ENCODE measurements at places on chromosomes 12 and 14. TPM values are rescaled to one million over a fixed set of nuclear protein-coding genes. Genes with fewer than 3 reads are reported as not detected.
A peak's percentile ranks its signal among the peaks of the same experiment; 100 is the strongest.

KLRD1 gene
- 0.33 TPM for total RNA-seq

STX2 gene
- 23.4 TPM for total RNA-seq

DNA sequence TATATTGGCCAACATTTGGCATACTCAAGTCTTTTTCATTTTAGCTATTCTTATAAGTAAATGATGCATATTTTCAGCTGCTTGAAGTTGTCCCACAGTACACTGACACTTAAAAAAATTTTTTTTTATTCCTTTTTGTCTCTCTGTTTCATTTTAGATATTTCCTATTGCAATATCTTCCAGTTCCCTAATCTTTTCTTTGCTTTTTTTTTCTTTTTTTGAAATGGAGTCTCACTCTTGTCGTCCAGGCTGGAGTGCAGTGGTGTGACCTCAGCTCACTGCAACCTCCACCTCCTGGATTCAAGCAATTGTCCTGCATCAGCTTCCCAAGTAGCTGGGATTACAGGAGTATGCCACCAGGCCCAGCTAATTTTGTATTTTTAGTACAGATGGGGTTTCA, 217.4 kb upstream of the KRR1 start:
- DNase-seq: no peak

DNA sequence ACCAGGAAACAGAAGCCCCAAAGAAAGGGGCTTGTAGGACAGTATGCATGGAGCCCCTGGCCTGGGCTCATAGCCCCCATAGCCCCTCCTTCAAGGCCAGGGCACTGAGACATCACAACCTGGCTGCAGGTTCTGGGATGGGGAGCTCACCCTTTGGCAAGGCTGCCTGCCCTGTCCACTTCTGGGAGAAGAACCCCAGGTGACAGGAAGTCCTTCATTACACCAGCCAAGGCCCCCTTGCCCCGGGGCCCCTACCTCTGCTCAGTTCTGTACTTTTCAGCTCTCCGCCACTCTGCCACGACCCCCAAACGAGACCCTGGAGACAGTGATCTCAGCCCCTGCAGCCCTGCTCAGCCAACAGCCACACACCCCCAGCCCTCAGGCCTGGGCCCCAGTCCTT, 223.2 kb upstream of the RTL1 start:
- no peak for DNase-seq

DNA sequence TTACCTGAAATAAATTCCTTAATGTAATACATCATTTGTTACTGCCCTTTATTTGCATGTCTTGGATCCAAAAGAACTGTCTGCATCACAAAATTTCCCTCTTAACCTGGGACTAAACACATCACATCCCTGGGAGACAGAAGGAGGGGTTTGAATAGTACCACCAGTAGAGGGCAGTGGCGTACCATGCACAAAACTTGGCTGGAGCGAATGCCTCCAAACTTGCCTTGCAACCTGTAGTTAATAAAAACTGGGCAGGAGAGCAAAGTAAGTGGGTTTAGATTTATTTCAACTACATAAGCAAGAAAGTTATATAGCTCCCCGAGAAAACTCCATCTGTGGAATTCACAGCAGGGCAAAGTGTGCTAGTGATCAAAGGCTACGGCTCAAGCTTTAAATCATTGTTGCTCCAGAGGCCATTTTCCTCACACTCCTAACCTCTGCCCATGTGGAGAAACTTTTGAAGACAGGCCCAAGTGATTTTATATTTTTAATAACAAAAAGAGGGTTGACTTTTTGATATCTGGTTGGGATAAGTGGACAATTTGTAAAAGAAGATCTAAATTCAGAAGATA, 1176.7 kb upstream of the SEL1L start:
- peak; percentile 38 for DNase-seq

GRCh38 chr12:7321624-7322023, 17.8 kb downstream of the ACSM4 start:
- no peak for DNase-seq

MSI1 gene
- total RNA-seq: 3.8 TPM

- DNase-seq: peak; percentile 80
Measured at GRCh38 chr12:56634837-56635791, 5.0 kb upstream of the BAZ2A start.

DNA sequence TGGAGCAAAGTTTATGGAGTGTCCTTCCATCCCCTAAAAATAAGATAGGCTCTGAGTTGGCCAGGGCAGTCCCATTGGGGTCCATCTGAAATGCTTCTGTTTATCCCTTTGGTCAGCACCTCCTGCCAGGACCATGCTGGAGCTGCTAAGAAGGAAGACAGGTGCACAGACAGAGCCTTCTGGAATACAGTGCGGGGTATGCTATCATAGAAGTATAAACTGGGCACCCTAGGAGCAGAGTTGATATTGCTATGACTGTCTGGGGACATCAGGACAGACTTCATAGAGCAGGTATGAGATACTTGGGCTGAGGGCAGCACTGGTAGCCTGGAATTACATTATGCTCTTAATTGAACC, 170.4 kb upstream of the HIF1A start:
- DNase-seq: no peak

- DNase-seq: no peak
Measured at GRCh38 chr14:91331721-91332120, 85.9 kb downstream of the CCDC88C start.

DNA sequence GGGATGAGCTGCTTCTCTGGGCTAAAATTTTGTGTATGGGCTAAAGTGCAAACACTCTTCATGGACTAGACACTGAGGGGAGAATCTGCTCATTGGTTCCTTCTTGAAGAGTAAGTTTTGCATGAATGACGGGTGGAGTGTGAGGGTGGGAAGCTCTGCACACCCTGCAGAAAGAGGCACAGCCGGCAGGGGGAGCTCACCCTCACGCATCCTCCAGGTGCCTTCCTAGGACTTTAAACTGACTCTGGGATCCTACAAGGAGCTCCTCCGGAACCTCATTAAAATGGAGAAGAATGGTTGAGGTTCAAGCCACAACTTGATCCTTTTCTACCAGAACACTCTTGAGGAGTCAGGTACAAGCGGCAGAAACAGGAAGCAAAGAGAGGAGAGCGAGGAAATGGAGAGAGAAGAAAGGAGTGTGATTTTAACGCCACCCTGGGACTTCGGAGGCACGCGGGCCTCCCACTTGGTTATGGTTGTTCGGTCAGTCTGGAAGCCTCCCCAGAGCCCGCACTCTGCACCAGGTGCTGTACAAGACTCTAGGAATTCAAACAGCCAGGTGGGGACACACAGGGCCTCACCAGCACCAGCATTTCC, 87.5 kb downstream of the SETD3 start:
- no peak for DNase-seq

DNA sequence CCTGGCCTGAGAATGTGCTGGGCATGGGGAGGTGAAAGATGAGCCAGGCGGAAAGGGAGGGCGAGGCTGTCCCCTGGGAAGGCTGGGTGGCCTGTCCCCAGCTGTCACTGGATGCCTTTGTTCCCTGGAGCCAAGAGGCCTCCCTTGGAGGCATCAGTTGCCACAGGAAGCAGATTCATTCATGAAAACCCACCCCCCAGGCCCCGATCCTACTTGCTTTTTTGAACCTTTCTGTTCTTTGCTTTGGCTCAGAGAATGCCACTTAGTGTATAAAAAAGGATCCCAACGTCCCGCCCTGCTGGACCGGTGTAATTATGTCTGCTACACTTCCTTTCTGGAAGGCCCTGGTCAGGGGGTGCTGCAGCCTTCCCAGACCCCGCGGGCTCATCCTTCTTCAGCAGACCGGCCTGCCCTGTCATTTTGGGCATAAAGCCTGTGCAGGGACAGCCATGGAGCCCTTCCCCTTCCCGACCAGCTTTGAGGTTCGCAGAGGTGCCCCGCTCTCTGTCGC, 220.2 kb downstream of the SLC41A2 start:
- no peak for DNase-seq

DNA sequence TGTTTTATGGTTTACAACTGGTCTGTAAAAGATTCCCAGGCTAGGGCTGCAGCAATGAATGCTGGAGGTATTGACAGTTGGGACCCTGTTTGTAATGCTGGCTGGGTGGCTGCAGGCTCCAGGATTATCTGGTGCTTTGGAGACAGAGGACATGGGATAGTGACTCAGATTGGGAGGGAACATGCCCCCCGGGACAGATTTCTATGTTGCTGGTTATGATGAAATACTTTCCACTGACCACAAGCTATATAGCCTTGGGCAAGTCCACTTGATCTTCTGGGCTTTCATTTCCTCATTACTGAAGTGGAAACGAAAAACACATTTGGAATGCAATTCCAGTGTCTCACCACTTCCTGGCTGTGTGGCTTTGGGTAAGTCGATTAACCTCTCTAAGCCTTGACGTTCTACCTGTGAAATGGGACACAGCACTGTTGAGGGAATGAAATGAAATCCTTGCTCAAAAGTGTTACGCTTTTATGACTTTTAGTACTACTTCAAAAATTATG, 6.3 kb upstream of the TPCN1 start:
- no peak for DNase-seq

CCER1 gene
- total RNA-seq: not detected

DNAH10 gene
- 0.97 TPM for total RNA-seq

KRT6C gene
- total RNA-seq: not detected

DNA sequence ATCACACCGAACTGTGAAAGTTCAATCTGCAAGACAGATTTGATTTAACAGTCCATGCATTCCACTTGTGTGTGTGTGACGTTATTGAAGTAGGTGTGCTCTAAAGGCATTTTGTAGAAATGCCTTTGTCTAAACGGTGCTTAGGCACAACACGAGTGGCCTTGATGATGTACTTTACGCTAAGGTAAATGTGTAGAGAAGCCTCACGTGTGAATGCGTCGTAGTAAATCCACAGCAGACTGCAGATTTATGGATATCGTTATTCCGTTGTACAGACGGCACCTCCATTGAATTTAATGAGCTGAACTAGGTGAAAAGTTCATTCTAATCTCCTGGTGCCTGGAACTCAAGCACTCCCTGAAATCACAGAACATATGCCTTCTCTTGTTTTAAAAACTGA, 202.8 kb upstream of the STXBP6 start:
- no peak for DNase-seq

DNA sequence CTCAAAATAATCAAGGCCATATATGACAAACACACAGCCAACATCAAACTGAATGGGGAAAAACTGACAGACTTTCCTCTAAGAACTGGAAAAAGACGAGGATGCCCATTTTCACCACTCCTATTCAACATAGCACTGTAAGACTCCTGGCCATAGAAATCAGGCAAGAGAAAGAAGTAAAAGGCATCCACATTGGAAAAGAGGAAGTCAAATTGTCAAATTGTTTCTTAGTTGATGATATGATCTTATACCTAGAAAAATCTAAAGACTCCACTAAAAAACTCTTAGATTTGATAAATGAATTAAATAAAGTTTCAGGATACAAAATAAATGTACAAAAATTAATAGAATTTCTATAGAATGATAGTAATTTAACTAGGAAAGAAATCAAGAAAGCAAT, 11.2 kb downstream of the OR8S1 start:
- no peak for DNase-seq

DPY19L2 gene
- total RNA-seq: 25.5 TPM

DNA sequence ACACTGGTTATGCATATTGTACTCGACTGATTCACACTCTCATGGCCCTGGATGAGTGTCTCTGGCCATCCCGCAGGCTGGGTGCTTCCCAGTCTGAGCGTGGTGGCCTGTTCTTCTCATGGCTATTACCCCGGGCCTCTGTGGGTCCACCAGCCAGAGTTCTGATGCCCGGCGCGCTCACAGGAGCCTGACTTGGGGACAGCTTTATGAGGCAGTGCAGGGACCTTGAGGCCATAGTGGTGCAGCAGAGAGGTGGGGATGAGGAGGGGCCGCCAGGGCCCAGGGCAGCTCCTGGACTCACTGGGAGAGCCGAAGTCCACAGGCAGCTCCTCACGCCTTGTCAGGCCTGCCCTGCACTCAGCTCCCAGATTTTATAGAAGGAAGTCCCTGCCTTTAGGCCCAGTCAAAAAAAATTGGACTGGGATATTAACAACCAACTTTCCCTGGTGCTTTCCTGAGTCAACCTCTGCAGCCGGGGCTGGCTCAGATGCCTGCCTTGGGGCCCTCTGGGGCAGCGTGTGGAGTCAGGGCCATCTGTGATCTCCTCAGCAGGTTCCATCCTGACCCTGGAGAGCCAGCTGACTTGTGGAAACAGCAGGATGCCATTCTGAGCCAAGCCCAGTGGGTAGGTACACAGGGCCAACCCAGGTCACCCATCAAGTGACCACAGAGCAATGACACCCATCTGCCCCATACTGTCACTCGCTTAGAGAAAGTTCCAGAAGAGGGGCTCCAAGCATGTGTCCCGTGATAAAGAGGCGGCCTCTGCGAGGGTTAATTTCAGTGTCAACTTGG, 89.4 kb upstream of the DIO3 start:
- DNase-seq: no peak

DNA sequence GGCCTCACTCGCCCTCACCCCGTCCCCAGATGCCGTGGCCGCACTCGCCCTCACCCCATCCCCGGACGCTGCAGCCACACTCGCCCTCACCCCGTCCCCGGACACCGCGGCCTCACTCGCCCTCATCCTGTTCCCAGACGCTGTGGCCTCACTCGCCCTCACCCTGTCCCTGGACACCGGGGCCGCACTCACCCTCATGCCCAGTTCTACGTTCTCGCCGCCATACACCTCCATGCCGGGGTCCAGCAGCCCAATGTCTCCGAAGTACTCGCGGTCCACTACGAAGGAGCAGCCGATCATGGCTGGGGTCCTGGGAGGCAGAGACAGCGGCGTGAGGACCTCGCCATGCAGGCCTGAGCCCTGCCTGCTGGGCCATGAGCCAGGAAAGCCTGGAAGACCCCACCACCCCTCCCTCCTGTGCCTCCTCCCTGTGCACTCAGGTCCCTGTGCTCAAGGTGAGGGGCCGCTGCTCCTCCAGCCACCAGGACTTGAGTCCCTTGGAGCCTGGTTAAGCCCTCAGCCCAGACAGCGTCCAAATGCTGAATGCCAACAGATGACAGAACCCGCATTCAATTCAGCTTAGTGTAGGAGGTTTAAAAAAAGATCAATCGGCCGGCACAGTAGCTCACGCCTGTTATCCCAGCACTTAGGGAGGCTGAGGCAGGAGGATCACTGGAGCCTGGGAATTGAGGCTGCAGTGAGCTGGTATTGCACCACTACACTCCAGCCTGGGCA, 81.5 kb downstream of the GALNT9 start:
- DNase-seq: no peak

DNA sequence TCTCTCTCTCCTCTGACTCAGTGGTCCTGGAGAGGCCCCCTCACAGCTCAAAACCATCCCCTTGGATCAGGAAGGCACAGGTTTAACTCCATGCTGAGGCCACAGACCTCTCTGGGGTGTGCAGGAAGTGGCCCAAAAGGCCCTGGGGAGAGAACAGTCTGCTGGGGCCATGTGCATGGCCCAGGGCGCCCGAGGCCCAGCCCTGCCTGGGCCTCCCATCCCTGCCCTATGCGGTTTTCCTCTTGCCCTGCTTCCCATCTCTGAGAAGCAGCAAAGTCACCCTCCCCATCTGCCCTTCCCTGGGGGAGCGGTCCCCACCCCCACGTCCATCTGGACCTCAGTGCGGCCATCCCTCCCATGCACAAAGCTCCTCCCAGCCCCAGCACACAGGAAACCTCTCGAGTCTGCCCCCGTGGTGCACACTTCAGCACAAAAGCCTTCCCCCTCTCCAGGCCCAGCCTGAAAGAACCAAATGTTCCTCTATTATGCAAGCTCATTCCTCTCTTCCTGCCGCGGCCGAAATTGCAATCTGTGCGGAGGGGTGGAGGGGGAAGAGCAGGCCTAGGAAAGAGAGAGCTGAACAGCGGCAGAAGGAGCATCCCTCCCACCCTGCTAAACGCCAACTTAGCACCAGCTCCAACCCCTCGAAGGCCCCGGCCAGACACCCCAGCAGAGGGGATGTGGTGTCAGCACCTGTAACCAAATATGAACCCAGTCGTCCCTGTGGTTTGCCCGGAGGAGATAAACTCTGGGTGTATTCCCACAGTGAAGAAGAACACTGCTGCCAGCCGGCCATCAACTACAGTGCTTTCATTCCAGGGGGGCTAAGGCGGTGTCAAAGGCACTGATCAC, 108.5 kb downstream of the SCARB1 start:
- DNase-seq: peak; percentile 89

Measured in ovary (tissue), 10 donors.